Activated naive CD4-positive, alpha-beta T cell treated with anti-CD3 and anti-CD28 coated beads, Interleukin-2, amount 50 U/mL, for 16 hours (primary cell): ENCODE measurements at places on chromosomes 1 and 21.

DNA sequence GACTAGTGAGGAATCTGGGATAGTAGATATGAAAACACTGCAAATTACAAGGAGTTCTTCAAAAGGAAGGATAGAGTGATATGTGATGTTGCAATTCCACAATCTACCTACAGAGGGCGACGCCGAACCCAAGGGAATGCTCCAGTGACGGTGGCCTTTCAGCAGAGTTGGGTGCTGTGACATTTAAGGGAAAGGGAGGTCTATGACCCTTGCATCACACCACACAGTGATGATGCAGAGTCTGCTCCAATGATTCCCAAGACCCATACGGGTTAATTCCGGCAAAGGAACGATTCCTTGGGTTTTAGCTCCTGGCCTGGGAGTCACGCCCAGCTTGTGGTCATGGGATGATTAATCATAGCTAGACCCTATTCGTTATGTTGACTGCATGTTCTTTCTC lies 123.0 kb upstream of the IGSF21 start:
- DNase-seq: no peak

- no peak for DNase-seq
These were observed 181.2 kb upstream of the SNX7 start for GRCh38 chr1:98480271-98480670.

GRCh38 chr1:55947446-55947845 lies 631.9 kb downstream of the PLPP3 start:
- DNase-seq: no peak

DNA sequence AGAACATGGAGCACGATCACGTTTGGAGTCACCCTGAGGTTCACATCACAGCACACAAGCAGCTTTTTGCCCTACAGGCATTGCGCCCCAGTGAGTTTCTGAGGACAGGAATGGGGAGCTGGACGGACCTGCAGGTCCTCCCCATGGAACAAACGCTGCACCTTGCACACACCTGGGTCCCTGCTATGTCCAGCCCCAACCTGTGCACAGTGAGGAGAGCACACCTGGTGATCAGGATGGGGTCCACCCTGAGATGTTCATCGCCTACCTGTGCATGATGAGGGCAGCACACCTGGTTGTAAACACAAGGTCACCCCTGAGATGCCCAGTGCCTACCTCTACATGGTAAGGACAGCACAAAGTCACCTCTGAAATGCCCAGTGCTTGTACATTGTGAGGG lies 45.9 kb downstream of the TCP10L start:
- DNase-seq: no peak

DNA sequence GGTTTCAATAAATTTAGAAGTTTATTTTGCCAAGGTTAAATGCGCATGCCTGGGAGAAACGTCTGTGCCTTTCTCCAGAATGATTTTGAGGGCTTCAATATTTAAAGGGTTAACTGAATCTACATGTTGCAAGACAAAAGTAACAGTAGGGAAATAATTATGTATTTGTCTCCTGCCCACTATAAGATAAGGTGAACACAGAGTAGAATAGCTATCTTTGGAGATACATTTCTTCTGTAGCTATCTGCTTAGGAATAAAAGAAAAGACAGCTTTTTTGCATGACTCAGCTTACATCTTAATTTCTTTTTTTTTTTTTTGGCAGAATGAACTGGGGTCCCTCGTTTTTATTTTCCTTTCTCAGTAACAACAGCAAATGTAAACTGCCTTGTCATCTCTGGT lies 1351.6 kb downstream of the AMY1C start:
- no peak for DNase-seq

GRCh38 chr1:179798213-179798863 lies 55.2 kb downstream of the FAM163A start:
- no peak for DNase-seq

- DNase-seq: no peak
These were observed 69.1 kb upstream of the ZP4 start for GRCh38 chr1:237959838-237960237.

DNA sequence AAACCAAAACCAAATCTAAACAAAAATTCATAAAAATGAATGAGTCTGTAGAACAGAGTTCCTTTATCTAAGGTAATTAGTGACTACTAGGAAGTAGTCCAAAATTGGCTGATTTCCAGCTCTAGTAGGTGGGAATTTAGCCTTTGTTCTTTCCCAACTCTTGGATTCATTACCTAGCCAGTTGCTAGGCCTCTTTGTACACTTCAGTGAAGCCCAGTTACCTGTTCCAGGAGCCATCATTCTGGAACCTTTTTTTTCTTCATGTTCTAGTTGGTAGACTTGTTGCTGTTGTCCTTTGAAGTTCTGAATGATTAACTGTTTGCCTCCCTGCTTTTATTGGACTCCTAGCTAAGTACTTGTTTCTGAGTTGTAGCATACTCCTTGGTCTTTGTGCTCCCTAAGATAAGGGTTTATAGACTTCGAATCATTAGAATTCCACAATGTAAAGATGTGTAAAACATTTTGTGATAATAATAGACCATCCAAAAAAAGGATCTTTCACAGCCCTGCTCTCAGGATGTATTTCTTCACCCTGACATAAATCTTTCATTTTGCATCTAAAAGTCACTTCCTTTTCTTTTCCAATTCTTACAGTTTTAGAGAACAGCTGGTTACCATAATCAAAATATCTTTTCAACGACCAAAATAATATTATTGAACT lies 9.8 kb downstream of the PLA2G4A start:
- no peak for DNase-seq

- peak; percentile 27 for DNase-seq
These were observed 674 bp downstream of the BCL10 start for GRCh38 chr1:85275701-85276214.

GRCh38 chr1:180672105-180672504 lies 40.3 kb downstream of the XPR1 start:
- DNase-seq: no peak

DNA sequence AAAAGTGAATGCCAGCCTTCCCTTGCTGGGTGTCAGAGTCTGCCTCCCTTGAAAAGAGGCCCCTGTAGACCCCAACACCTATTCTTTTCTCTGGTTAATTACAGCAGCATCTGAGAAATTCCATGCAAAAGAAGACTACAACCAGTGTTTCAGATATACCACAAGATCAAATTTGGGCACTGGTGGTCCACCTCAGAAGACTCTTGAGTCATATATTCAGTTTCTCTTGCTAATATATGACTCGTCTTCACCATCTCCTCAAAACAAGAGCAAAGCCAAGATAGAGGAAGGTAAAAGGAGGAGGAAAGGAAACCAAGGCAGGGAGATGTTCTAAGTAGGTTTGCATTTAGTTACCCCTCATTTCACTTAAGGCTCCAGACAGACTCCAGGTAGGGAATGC lies 259.9 kb downstream of the ZNF648 start:
- no peak for DNase-seq

- no peak for DNase-seq
These were observed 99.8 kb downstream of the PATJ start for GRCh38 chr1:61842036-61842435.

DNA sequence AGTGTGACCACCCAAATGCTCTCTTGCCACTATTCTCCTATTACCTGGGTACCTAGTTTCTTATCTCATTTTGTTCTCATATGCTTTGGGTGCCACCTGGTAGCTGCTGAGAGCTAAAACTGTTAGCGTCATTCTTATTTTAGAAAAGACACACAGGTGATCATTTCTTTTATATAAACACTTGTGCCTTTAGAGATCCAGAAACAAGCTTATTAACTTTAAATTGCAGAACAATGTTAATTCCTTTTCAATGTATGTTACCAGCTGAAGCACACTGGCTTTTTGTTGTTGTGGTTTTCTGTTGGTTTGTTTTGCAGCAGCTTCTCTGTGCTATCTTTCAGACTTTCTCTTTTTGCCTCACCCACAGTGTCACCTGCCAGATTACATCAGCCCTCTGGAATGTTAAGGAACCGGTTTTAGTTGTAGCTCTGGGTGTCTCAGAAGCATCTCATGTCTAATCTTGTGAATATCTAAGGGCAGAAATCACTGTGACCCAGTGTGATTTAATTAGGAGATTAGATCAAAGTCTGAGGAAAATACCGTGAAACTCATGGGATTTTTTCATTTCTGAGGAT lies 43.4 kb upstream of the SLC19A2 start:
- DNase-seq: no peak

GRCh38 chr1:58570817-58571216 lies 6.2 kb downstream of the TACSTD2 start:
- no peak for DNase-seq

GRCh38 chr21:24255591-24255990 lies 1351.7 kb downstream of the MRPL39 start:
- no peak for DNase-seq

DNA sequence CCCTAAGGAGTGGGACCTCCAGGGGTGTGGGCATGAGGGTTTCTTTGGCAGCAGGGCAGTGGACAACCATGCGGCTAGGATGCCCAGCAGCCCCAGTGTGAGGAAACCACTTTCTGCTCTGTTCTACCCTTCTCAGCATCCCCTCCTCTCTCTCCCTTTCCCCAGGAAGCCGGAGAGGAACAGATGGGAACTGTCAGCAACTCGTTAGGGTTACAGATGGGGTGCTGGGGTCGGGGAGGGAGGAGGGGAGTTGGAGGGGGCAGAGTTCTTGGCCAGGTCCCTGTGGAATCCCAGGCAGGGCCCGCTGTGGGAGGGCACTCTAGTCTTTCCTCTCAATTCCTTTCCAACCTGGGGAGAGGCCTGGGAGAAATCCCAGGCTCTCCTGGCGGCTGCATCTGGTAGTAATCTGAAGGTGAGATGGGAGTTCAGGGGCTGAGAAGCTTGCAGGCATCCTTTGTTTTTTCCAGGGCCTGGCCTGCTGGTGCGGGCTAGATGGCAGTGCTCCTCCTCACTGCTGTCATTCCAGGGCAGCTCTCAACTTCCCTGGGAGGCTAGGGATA lies 93.9 kb upstream of the CSF3R start:
- DNase-seq: no peak

DNA sequence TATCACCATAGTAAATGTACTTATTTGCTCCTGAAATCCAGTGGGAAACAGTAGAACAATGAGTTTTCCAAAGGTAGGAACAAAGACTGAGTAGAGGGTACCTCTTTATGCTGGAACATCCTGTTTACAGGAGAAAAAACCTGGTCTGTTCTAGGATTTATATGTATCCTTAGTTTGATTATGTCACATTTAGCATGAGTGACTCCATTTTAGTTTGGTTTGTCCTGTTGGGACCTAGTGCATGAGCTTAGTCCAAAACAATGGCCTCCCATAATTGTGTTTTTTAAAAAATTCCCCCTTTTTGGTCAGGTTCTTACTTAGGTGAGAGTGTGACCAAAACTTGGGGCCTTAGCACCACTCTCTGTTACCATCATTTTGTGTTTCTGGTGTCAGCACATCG lies 3.5 kb upstream of the MRPL55 start:
- no peak for DNase-seq

GRCh38 chr21:35336534-35336933 lies 287.4 kb upstream of the RUNX1 start:
- DNase-seq: no peak

GRCh38 chr1:41313661-41314131 lies 47.5 kb upstream of the FOXO6 start:
- no peak for DNase-seq

GRCh38 chr1:99851850-99852454 lies 1.8 kb downstream of the AGL start:
- no peak for DNase-seq

- no peak for DNase-seq
These were observed 11.9 kb downstream of the MEF2D start for GRCh38 chr1:156488566-156489165.

- DNase-seq: no peak
These were observed 859.5 kb downstream of the USP25 start for GRCh38 chr21:16589006-16589898.

DNA sequence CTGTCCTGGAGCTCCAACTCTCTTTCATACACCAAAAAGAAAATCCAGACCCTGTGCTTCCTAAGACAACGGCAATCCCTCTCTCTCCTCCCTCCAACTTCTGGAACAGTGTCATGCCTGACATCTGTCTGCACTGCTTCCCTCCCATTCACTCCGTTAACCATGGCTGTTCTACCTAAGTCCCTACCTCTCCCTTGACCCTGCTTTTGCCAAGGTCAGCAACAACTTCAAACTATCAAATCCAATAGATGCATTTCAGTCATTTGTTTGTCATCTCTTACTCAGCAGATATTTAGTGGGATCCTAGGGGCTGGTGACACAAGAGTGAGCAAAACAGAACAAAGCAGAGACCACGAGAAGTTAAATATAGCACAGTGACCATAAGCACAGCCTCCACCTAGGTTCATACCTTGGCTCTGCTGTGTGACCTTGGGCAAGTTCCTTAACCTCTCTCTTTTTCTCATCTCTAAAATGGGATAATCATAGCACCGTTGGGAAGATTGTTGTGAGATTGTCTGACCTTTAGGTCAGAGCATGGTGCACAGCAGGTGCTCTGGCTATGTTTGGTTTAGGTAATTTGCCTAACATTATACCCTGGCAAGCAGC lies 88.9 kb downstream of the TMEM53 start:
- no peak for DNase-seq

GRCh38 chr21:16509476-16509875 lies 779.7 kb downstream of the USP25 start:
- DNase-seq: no peak

GRCh38 chr1:94013367-94013878 lies 104.2 kb upstream of the GCLM start:
- DNase-seq: no peak

DNA sequence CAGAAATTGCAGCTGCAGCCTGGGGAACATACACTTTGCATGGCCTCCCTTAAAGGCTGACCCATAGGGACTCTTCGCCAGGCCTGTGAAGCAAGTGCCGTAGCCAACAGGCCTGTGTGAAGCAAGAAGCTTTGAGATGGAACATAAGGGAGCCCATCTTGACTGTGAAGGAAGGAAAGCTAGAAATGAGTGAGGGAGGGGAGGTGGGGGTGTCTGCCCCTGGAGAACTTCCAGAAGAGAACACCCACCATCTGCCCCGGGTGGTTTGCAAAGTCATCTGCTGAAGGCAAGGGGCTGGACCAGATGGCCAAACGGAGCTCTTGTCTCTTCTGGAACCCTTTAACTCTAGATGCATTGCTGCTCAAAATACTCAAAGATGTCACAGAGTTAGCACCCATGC lies 103.3 kb upstream of the GRIK3 start:
- DNase-seq: no peak

DNA sequence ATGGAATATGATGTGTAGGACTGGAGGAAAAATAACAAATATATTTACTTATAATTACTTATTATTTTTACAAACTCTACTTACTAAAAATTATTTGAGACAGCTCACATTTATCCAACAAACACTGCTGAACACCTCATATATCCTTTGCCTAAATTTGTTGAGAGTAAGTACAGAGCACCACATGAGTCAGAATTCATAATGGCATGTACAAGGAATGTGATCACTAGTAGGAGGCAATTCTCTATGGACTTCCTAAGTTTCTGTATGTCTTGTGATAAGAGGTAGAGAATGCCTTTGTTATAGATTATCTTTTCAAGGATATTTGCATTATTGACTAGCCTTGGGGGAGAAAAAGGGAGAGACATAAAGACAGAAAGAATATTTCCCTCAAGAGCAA lies 8.2 kb upstream of the ST6GALNAC3 start:
- no peak for DNase-seq

DNA sequence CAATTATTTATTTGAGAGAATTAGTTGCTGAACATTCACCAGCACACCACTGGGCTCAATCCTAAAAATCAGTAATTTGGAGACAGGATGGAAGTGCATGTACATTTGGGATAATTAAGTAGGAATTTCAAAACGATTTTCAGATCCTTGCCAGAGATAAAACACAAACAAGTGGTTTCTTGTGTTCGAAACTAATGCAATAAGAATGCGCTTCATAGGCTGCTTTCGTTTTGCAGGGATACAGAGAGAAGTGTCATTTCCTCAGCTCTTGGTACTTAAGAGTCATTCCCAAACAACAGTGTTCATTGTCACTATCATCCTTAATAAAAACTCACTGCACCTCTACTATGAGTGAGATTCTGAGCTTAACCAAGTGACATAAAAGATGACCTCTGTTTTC lies 20.6 kb upstream of the USP24 start:
- DNase-seq: no peak
